ENCODE measurements at places on chromosomes 3 and 15.
A peak's percentile ranks its signal among the peaks of the same experiment; 100 is the strongest.

DNA sequence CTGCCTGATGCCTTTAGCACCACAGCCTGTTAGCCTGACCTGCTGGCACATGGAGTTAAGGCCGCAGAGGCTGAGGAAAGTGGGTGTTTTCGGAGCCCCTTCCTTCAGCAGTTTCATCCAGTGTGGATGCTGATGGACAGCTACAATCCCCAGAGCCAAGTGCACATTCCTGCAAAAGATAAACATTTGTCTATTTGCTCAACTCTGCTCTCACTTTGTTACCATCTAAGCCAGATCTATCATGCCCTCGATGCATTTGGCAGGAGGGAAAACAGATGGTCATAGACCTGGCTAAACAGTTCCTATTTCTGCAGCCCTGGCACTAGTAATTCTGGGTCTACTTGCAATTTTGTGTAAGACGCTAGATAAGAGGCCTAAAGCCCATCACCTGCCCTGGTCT lies 312.9 kb upstream of the RASGRP1 start:
- DNase-seq, result no peak

GRCh38 chr3:143421556-143421955 lies 302.0 kb downstream of the CHST2 start:
- DNase-seq, result no peak

DNA sequence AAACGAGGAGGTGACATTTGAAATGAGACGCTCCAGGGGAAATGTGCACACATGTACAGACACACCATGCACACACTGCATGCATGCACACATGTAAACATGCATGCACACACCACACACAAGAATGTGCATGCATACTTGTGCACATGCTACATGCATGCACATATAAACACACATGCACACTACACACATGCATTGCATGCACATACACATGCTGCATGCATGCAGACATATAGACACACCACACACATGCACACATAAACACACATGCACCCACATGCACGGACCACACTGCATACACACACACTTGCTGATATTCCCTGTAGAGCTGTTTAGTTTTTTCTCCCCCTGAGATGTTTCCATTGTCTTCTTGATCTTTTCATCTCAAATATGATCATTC lies 37.8 kb upstream of the SLC6A1 start:
- no peak for DNase-seq

DNA sequence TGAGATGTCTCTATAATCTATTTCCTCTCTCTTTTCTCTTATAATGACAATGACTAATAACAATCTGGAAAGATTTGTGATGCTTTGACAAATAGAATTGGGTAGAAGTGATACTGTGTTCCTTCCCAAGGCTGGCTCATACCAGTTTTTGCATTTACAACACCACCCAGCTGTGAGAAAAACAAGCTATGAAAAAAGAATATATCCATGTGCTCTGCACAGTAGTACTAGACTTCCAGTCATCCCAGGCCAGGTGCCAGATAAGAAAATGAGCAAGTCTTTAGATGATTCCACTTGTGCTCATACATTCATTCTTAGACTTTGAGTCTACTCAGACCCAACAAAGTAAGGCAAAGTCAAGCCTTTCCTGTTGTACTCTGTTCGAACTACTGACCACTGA lies 350.2 kb upstream of the POU1F1 start:
- DNase-seq, result no peak

- DNase-seq, result no peak
These were observed 71.3 kb downstream of the PTPRG start for GRCh38 chr3:61632568-61633175.

DNA sequence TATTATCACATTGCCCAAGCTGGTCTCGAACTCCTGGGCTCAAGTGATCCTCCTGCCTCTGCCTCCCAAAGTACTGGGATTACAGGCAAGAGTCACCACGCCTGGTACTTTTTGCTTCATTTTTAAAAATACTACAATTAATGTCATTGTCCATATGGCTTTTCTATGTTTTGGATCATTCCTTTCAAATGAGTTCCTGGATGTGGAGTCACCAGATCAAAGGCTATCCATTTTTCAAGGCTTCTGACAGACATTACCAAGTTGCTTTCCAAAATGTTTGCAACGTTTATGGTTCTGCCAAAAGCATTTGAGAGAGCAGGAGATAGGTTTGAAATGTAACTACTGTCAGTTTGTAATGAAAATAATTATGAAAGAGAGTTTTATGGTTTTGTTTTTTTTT lies 34.2 kb upstream of the BCL2L10 start:
- DNase-seq, result no peak

DNA sequence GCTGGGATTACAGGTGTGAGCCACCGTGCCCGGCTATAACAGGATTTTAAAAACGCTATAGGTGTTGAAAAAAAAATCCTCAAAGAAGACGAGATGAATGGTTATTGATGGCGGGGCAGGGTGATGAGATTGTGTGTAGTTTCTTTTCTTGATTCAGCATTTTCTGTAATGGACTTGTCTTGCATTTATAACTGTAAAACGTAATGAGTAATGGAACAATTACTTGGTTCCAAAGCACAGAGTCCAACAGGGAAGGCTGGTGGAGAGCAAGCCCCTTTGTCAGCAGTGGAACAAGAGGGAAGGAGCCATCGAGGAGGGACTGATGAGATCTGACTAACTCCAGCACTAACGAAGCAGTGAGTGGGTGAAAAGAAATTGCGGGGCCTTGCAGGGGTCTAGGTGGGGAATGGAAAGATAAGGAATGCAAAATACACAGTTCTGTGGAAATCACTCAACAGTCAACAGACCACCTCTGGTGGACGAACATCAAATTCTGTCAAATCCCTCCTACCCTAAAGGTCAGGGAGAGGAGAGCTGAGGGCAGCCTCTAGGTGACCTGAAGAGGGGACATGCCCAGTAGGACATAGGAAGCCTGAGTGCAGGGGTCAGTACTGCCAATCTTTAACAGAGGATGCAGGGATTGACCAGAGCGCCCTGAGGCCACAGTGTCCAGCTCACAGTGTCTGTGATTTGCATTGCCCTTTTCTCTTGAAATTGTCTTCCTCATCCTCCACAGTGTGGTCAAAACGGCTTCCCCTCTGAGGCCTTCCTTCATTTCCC lies 23.1 kb upstream of the CDCP1 start:
- DNase-seq, result no peak

DNA sequence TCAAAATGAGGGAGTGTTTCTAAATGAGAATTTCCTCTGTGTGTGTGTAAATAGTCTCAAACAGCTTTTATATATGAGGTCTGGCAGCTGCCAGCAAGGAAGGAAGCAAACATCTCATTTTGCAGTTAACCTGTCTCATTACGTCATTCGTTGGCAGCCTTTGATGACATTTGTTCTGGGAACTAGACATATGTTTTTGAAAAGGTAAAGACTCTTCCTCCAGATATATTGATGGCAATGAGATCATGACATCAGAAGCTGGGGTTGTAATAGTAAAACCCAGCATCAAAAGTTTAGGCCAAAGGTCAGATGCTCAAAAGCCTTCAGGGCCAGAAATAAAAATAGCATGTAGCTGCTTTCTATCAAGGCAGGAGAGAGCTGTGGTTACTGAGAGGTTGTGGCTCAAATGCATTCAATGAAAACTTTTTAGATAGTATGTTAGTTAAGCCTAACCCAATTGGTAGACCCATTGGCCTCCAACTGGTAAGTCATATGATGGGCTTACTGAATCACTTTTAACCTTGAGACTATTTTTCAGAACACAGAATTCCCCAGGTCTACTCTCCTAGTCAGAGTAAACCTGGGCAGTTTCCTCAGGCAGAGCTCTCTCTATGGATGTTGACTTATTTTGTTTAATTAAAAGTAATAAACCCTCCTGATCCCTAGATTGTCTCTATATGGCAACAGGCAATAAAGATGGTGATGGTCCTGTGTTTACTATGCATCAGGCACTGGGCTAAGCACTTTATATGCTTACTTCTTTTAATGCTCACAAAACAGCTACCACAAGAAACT lies 386.5 kb upstream of the CFAP20DC start:
- peak; percentile 36 for DNase-seq

DNA sequence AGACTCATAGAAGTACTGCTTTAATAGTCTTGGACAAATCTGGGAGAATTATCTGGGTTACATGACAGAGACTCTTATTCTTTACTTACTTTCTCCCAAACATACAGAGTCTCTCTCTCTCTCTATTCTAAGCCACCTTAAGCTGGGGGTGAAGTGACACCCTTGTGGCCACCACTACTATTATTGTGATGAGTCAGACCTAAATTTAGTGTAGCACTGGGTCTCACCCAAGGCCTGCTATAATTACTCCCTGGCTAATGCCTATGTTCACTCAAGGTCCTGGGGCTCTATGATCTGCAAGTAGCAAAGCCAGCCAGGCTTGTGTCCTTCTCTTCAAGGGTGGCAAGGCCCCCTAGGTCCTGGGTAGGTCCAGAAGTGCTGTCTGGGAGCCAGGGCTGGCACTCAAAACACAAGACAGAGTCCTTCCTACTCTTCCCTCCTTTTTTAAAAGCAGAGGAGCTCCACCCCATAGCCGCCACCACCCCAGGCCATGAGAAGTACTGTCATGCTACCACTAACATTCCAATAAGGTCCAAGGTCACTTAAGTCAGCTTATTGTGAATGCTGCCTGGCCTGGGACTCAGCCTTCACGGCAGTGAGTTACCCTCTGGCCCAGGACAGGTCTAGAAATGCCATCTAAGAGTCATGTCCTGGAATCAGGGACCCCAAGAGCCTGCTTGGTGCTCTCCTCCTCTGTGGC lies 183.6 kb downstream of the POLQ start:
- no peak for DNase-seq

- peak; percentile 48 for DNase-seq
These were observed 37.9 kb downstream of the RPL39L start for GRCh38 chr3:187101184-187102072.

- no peak for DNase-seq
These were observed 1.5 kb downstream of the UBE2Q2 start for GRCh38 chr15:75844629-75845335.

DNA sequence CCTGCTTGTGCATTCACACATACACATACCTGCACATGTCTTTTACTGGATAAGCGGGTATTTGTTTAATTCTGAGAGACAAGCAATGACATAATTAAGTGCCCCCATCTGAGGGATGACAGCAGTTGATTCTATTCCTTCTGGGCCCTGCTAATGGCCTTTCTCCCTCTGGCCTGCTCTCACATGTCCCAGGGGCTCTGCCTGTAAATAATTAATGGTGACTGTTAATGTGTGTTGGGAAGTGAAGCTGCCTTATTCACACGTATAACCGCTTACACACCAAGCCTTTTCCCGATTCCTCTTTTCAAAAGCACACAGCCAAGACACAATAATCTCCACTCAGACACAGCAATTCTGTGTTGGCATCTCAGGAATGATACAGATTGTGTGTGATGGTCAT lies 47.8 kb downstream of the LRRK1 start:
- peak; percentile 37 for DNase-seq
